Bronchial smooth muscle cell (primary cell): ENCODE measurements at places on chromosomes 13 and 19. TPM values are rescaled to one million over a fixed set of nuclear protein-coding genes. Genes with fewer than 3 reads are reported as not detected.

CLDND2 gene
- not detected in 2 replicates for total RNA-seq

DMAC2 gene
- 28.1 and 32.6 TPM in 2 replicates for total RNA-seq

ZNF260 gene
- 6.9 and 12.6 TPM in 2 replicates for total RNA-seq

FGF9 gene
- not detected in 2 replicates for total RNA-seq

FLT3LG gene
- total RNA-seq: 4.9 and 5.3 TPM in 2 replicates

PRR22 gene
- total RNA-seq: 0.09 and 0.16 TPM in 2 replicates

NALCN gene
- 0.34 and 0.95 TPM in 2 replicates for total RNA-seq

HIPK4 gene
- 0.16 and 0.17 TPM in 2 replicates for total RNA-seq

CCDC169 gene
- total RNA-seq: 4.8 and 5.0 TPM in 2 replicates

TRPM4 gene
- total RNA-seq: 16.5 and 17.5 TPM in 2 replicates

ZNF835 gene
- total RNA-seq: 0.09 TPM in 1 of 2 replicates, not detected in the other

TTC9B gene
- 0.17 TPM in 1 of 2 replicates, not detected in the other for total RNA-seq

CEACAM20 gene
- total RNA-seq: not detected in 2 replicates

GTF2F1 gene
- 69.8 and 91.2 TPM in 2 replicates for total RNA-seq

ZNF878 gene
- total RNA-seq: 0.09 and 0.16 TPM in 2 replicates

TEX30 gene
- 1.1 and 5.4 TPM in 2 replicates for total RNA-seq

C19orf73 gene
- total RNA-seq: 0.16 and 0.77 TPM in 2 replicates

ODAD3 gene
- total RNA-seq: 0.79 and 1.0 TPM in 2 replicates

CGB3 gene
- total RNA-seq: not detected in 2 replicates

NKPD1 gene
- total RNA-seq: 0.47 and 0.52 TPM in 2 replicates

CATSPERD gene
- total RNA-seq: not detected in 2 replicates

VN1R4 gene
- total RNA-seq: not detected in 2 replicates

URAD gene
- not detected in 2 replicates for total RNA-seq

ACER1 gene
- total RNA-seq: 0.09 TPM in 1 of 2 replicates, not detected in the other

RGS9BP gene
- total RNA-seq: 0.32 and 0.34 TPM in 2 replicates

KCNRG gene
- 5.2 and 7.4 TPM in 2 replicates for total RNA-seq
